ENCODE measurements at places on chromosomes 12 and 14. TPM values are rescaled to one million over a fixed set of nuclear protein-coding genes. Genes with fewer than 3 reads are reported as not detected.

The KERA gene
- total RNA-seq = not detected

DNA sequence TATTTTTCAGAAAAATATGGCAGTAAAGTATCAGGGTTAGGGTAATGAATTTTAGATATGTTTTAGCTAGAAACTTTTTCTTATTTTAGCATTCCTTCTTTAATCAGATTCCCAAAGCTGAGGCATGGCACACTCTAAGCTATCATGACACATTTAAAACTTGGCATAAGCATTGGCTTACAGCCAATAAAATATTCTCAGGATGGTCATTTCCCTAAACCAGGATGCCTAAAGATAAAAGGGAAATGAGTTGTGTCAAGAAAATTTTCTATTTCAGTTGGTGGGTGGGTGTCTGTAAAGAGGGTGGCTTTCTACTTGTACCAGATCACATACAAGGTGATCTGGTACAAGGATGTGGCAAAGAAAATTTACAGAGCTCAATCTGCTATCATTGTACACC is 47.8 kb downstream of the PEBP1 start:
- H3K27me3 ChIP-seq = no peaks in the 10 kb centered on the region
- no peak overlapping the region for H3K4me3 ChIP-seq
- no peak for DNase-seq
- H3K27ac ChIP-seq = no peak overlapping the region
- H3K36me3 ChIP-seq = no peaks in the 10 kb centered on the region

The ACSM4 gene
- total RNA-seq = not detected

GRCh38 chr12:97022536-97023230 is 115.6 kb downstream of the NEDD1 start:
- peaks cover 49% of the 10 kb centered on the region for H3K27me3 ChIP-seq
- no peaks in the 10 kb centered on the region for H3K4me1 ChIP-seq
- H3K27ac ChIP-seq = no peak overlapping the region
- no peak for DNase-seq

- H3K4me1 ChIP-seq = peaks cover 5% of the 10 kb centered on the region
- no peak for DNase-seq
- no peak overlapping the region for H3K4me3 ChIP-seq
- H3K27me3 ChIP-seq = no peaks in the 10 kb centered on the region
- H3K27ac ChIP-seq = no peak overlapping the region
These were observed 5.5 kb upstream of the GPR68 start for GRCh38 chr14:91249841-91250616.

- H3K4me3 ChIP-seq = no peak overlapping the region
- peaks cover 3% of the 10 kb centered on the region for H3K36me3 ChIP-seq
- no peak overlapping the region for H3K27ac ChIP-seq
- no peaks in the 10 kb centered on the region for H3K27me3 ChIP-seq
- no peaks in the 10 kb centered on the region for H3K4me1 ChIP-seq
These were observed 84.3 kb downstream of the CRACR2A start for GRCh38 chr12:3668479-3669165.

The DCAF5 gene
- total RNA-seq = 27.1 TPM

The C12orf54 gene
- not detected for total RNA-seq

Data from HCT116 (cell line).